H54 (cell line): ENCODE measurements at places on chromosomes 1 and 21.
A peak's percentile ranks its signal among the peaks of the same experiment; 100 is the strongest.

DNA sequence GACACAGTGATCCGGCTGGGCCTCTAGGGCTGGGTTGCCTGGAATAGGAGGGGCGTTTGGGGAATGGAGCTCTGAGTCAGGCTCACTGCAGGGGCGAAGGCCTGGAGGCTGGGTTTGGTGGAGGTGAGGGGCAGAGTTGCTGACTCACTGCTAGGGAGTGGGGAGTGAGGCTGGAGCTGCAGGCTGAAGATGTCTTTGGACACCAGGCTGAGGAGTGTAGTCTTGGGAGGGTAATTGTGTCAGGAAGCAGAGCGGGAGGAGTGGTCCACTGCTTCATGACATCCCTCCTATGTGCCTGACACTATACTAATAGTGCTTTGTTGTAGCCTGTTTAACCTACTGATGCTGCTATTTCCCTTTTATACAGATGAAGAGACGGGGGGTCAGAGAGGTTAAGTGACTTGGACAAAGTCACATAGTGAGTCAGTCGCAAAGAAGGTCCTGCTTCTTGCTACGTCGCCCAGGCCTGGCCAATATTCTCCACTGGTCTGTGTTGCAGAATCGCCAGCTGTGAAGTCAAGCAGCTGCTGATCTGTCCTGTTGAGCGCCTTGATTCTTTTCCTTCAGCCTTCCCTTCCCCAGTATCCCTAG is 13.6 kb downstream of the ACTL8 start:
- DNase-seq, result peak; percentile 61

- no peak for DNase-seq
These were observed 20.7 kb upstream of the RGS1 start for GRCh38 chr1:192554904-192555303.

DNA sequence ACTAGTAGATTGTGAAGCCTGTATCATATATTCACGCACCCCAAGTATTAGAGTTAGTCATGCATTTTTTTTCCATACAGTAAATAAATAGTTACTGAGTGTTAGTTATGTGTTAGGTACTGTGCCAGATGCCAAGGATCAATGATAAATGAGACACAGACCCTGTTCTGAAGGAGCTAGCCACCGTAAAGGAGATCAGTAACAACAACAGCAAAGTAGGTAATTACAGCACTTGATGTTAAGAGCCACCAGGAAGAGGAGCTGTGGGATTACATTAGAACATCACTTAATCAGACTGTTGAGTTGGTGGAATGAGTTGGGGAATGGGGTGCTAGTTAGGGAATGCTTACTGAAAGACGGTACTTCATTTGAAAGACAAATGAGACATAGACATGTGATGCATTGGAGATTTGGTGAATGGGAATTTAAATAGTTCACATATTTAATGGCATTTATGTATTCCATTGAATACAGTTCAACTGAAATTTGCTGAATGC is 21.0 kb downstream of the PRKAA2 start:
- DNase-seq, result no peak

DNA sequence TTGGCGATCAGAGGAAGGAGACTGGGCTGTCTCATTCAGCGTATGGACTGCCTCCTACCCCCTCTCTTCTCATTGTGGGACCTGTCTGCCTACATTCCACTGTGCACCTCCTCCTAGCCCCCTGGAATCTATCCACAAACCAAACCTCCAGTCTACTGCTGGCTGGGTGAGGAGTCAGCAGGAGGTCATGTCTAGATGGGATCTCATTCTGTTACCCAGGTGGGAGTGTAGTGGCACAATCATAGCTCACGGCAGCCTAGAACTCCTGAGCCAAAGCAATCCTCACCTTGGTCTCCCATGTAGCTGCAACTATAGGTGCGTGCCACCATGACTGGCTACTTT is 18.0 kb upstream of the TTC22 start:
- DNase-seq, result no peak

DNA sequence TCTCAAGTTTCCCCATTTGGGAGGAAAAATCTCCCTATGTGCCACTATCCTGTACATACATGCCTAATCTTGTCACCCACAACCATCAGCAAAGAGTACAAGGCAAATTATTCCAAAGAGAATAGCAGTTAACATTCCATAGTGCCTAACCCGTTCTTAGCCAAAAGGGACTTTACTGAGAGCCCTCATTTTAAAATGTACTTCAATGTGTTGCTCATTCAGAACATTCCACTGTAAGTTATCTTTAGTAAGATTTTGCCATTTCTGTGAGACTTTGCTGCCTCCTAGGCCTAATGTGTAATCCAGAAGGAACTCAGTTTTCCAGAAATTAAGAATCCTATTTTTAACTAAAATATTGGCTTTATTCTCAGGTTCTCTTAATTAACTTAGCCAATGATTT is 11.3 kb upstream of the MRPL55 start:
- DNase-seq, result no peak

DNA sequence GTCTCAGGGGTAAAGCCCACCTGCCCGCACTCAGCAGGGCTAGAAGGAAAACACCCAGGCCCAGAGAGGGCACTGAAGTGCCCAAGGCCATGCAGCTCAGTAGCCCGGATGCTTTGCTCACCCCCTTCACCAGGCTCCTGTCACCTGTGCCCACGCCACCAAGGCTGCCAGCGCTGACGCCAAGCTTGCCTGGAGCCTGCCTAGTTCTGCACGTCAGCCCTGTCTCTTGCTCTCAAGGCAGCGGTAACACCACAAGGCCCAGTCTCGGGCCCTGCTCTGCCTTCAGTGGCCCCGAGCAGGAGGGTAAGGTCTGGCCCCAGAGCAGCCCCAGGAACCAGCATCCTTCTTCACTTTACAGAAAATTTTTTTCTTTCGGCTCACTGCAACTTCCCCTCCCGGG is 7.7 kb downstream of the TMEM63A start:
- DNase-seq, result no peak

- DNase-seq, result no peak
These were observed 485.0 kb downstream of the DISC1 start for GRCh38 chr1:232111611-232112010.

GRCh38 chr1:84155517-84155916 is 11.4 kb downstream of the PRKACB start:
- no peak for DNase-seq

- no peak for DNase-seq
These were observed 333.3 kb upstream of the VAMP3 start for GRCh38 chr1:7437608-7438395.

DNA sequence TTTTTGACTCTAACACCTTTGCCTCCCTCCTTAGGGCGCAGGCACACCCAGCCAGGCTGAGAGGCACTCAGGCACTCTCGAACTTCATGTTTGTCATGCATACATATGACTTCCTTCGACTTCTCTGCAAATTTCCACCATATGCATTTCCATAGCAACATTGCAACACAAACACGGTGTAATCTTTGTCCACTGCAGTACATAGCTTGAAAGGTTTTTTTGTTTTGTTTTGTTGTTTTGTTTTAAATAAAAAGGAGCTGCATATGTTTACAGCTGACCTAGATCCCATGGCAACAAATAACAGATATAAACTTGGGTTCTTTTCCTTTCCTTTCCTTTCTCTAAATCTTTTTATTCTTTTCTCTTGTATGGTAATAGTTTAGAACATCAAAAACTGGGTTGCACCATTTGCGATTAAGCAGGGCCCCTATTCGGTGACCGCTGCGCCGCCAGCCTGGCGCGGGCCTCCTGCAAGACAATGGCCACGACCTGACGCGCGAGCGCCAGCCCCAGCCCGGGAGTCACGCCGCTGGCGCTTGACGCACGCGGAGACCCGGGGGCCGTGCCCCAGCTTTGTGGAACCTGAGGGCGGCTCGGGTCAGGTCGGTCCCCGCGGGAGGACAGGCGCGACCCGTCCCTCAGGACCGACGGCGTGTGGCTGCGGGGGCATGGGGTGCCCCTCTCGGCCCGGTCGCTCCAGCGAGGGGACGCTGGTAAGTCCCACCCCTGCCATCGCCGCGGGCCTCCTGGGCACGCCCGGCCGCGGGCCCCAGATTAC is 35.2 kb downstream of the CCN1 start:
- no peak for DNase-seq

- no peak for DNase-seq
These were observed 82.5 kb downstream of the ST3GAL3 start for GRCh38 chr1:43789604-43790550.

GRCh38 chr1:167518331-167518700 is at the start of gene CD247:
Gene CD247 (minus strand): TSS chr1:167518529. CDS start chr1:167518465, 64 bp downstream.
- DNase-seq, result no peak

DNA sequence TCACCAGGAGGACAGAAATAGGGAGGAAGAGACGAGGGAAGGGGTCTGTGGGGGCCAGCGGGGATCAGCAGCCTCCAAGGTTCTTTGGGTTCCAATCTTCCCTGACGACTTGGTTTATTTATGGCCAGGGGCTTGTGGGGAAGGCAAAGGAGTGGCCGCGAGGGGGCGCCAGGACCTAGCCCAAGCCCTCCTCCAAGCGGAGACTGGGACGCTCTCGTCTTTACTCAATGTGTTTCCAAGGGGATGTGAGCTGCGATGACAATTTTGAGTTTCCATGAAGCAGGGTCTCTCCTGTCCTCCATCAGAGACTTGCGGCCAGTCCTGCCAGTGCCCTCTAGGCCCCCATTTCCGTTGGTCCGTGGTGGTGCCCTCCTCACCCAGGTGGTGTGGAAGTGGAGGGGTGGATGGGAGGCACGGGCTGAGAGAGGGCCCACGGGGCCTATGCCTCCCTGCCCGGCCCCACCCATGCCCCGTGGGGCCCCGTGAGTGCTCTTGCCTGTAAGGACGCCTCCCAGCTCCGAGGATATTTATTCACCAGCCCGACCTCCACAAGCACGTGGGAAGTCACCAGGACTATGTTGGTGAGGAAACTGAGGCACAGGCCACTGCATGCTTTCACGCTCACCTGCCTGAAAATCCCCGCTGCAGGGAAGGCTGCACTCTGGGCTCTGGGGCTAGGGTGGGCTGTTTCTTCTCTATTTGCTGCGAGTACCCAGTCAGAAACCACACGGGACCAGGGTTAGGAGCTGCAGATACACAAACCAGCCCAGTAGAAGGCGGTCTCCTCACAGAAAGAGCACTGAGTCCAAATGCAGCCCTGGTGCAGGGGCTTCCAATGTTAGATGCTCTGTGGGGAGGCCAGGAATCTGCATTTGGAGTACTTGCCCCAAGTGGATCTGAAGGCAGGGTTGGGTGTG is 26.5 kb downstream of the DMRTB1 start:
- DNase-seq, result peak; percentile 82

GRCh38 chr1:202858331-202858730 is 30.6 kb downstream of the RABIF start:
- DNase-seq, result no peak

- no peak for DNase-seq
These were observed 1.1 kb downstream of the DFFB start for GRCh38 chr1:3858231-3858981.

GRCh38 chr1:16918371-16918770 is 3.4 kb upstream of the CROCC start:
- DNase-seq, result no peak

DNA sequence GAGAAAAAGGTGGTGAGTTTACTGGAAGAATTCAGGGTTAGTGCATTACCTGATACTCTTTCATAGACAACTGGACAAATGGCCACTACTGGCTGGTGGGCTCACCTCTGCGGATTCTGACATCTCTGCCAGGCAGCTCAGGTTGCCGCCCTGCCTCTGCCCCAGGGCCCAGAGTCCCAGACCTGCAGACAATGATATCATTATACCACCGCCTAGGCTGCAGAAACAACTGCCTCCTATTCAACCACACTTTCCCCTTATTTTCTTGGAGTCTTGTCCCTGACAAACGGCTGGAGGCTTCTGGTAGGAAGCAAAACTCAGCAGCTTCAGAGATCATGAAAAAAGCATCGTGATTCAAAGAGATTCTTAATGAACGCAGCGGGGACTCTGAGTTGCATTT is 37.0 kb downstream of the IRF2BP2 start:
- DNase-seq, result no peak

- no peak for DNase-seq
These were observed 2.7 kb downstream of the NADK start for GRCh38 chr1:1775327-1776226.

DNA sequence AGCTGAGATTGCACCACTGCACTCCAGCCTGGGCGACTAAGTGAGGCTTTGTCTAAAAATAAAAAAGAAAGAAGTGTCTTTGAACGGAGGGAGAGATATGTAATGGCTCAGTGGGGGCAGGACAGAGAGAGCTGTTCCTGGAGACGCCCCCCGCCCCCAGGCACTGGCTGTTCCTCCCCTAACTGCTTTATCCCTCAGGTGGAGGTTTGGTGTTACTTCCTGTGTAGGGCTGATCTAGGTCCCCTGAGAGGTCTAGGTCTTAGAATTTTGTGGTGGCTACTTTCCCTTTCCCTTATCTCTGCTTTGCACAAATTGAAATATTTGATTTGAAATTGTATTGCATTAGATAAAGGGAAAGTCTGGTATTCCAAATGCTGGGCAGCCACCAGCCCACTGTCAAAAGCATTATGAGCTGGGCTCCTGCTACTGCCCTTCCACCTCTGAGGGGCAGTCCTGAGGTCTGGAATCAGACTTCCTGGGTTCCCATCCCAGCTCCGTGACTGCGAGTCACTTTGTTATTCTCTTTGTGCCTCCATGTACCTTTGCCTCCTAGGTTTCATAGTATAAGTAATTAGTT is 134.8 kb upstream of the KIF26B start:
- no peak for DNase-seq

DNA sequence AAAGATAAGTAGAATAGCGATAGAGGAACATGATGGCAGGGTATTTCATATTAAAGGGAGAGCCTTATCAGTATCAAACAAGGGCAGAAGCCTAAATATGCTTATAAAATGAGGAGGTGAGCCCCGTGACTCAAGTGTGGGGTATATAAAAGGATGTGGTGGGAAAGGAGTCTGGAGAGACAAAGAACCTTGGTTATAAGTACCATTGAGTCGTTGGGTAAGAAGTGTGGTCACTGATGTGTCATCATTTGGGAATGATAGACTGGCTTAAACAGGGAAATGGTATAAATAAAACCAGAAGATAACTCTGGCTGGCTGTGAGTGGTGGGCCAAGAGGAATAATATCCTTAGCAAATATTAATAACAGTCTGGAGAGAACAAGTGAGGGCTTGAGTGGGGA is 10.9 kb upstream of the CD5L start:
- no peak for DNase-seq

DNA sequence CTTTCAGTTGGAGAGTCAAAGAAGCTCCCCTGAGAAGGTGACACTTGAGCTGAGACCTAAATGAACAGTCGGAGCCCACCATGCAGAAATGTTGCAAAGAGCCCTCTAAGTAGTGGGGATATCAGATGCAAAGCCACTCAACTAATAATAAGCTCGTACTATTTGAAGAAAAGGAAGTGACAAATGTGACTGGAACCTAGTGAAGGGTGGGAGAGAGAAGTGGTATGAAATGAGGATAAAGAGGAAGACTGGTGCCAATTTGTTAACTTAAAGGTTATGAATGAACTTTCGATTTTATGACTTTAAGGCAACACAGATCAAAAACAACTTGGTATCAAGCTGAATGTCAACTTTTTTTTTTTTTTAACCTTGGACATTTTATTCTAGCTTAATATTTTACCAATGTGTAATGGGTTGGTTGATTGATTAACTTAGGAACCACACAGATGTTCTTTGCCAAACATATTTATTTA is 14.7 kb downstream of the LYPLAL1 start:
- DNase-seq, result no peak

GRCh38 chr1:165454091-165454610 is 9.2 kb upstream of the RXRG start:
- no peak for DNase-seq

- DNase-seq, result no peak
These were observed 21.1 kb upstream of the ZRANB2 start for GRCh38 chr1:71101839-71102376.
